Heart left ventricle (tissue), 16 donors: ENCODE measurements at places on chromosomes 2 and 18. TPM values are rescaled to one million over a fixed set of nuclear protein-coding genes. Genes with fewer than 3 reads are reported as not detected.

DNA sequence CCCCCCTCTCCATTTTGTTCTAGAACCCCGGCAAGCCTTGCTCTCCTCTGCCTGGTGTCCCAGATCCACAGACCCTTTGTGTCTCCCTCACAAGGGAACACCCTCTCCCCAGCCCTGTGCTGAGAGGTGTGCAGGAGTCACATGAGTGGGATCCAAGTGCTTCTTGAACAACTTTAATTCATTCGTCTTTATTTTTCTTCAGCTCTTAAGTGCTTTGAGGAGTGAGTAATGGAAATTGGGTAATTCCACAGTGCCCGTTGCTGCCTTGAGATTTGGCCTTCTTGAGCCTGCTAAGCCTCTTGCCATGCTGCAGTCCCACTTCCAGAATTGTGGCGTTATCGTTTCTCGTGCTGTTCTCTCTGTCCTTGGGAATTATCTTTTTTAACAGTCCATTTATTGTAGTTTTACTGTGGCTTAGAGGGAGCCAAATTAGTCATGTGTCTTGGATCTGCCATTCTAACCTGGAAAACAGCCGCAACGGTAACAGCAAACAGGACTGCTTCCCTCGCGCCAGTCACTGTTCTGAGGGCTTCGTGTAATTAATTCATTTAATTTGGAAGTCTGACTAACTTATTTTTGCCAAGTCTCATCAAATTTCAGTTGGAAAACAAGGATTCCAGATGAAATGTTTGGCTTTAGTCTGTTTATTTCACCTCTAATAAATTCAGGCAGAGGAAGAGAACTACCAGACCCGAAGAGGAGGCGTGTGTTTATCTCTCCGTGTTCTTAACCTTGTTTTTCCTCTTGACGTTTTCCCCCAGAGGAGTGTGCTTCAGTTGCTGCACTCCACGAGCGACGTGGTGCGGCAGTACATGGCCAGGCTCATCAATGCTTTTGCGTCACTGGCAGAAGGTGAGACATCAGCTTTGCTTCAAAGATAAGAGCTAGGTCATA, 72.0 kb downstream of the ARMC9 start:
- no peak overlapping the region for H3K4me3 ChIP-seq
- H3K27me3 ChIP-seq = no peaks in the 10 kb centered on the region
- peaks cover 9% of the 10 kb centered on the region for H3K36me3 ChIP-seq
- H3K27ac ChIP-seq = no peak overlapping the region
- no peak for DNase-seq
- no peaks in the 10 kb centered on the region for H3K4me1 ChIP-seq

DNA sequence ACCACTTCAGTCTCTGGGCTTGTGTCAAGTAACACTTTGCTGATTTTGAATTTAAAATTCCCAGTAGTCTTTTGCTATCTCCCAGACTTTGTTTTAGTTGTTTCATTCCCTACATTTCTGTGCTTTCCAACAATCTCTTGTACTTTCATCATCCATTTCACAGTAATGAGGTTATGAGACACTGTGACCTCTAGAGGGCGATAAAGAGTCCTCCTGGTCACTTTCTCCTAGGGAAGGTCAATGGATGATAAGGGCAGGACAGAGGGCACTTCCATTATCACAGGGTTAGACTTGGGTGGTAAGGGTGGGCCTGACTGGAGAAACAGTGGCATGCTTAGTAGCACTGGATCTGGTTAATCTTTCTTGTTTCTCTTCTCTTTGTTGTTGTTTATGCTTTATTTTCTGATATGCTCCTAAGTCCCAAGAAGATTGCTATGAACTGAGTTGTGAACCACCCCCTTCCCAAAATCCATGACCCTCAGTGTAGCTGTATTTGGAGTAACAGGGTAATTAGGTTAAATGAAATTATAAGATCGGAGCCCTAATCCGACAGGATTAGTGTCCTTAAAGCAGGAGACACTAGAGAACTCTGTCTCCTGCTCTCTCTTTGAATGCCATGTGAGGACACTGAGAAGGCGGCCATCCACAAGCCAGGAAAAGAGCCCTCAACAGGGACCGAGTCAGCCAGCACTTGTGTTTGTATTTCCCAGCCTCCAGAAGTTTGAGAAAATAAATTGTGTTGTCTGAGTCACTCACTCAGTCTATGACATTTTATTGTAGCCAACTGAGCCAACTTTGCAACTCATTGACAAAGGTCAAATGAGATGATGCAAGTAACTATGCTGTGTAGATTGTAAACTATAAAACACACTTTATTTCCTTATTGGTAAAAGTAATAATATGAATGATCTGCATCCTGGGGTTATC, 779.2 kb downstream of the CNTNAP5 start:
- no peak for DNase-seq
- H3K36me3 ChIP-seq = no peaks in the 10 kb centered on the region
- H3K4me3 ChIP-seq = no peak overlapping the region
- no peak overlapping the region for H3K27ac ChIP-seq
- no peaks in the 10 kb centered on the region for H3K27me3 ChIP-seq

DNA sequence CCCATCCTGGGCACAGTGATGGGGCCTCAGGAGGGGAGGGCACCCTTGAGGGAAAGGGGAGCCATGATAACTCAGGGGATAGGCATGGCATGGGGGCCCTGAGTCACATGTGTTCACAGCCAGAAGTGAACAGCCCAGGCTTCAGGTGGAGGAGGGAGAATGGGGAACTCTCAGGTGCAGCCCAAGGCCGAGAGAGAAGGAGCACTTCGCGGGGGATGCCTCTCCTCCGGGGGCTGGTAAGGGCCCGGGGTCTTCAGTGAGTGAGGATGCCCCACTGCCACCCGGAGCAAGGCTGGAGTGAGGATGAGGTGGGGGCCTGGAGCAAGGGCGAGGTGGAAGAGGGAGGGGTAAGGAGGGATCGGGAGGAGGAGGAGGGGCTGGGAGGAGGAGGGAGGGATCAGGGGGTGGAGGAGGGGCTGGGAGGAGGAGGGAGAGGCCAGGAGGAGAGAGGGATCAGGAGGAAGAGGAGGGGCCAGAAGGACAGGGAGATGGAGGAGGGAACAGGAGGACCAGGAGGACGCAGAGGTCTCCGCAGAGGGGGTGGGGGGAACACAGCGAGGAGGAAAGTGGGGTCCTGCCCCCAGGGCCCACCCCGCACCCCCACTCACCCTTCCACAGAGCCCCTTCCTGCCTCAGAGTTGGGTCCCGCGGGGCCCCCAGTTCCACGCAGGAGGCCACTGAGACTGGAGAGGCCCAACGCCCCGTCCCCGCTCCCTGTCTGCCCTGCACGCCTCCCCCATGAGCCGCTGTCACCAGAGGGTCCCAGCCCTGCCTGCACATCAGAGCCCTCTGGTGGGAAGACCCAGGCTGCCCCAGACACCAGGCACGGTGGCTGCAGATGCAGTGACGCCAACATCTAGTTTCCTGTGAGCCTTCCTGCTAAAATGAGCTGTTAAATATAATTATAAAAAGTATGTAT, 42.8 kb downstream of the RAMP1 start:
- H3K36me3 ChIP-seq = no peaks in the 10 kb centered on the region
- H3K4me3 ChIP-seq = no peak overlapping the region
- H3K27ac ChIP-seq = no peak overlapping the region
- H3K4me1 ChIP-seq = no peaks in the 10 kb centered on the region
- no peaks in the 10 kb centered on the region for H3K27me3 ChIP-seq

GRCh38 chr2:42721898-42722297, 42.0 kb downstream of the OXER1 start:
- H3K4me1 ChIP-seq = peaks cover 8% of the 10 kb centered on the region
- H3K4me3 ChIP-seq = no peak overlapping the region
- H3K36me3 ChIP-seq = no peaks in the 10 kb centered on the region
- H3K27ac ChIP-seq = no peak overlapping the region
- H3K27me3 ChIP-seq = no peaks in the 10 kb centered on the region
- no peak for DNase-seq

DNA sequence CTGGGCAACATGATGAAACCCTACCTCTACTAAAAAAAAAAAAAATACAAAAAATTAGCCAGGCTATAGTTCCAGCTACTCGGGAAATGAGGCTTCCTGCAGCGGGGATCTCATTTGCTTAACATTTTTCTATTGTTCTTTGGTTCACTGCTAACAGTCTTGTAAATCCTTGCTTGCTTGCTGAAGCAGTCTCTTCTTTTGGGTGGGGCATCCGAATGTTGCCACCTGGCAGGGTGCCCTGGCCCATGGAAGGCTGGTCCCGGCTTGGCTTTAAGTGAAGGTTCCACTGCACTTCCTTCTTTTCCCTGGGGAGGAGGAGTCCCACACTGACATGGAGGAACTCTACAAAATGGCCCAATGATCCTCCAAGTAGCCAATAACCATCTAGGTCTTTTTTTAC, 6.0 kb upstream of the ANKRD29 start:
- peaks cover 20% of the 10 kb centered on the region for H3K4me1 ChIP-seq
- no peak for DNase-seq
- no peaks in the 10 kb centered on the region for H3K36me3 ChIP-seq
- no peak overlapping the region for H3K4me3 ChIP-seq

GRCh38 chr2:46394649-46395510, 84.5 kb upstream of the TMEM247 start:
- H3K36me3 ChIP-seq = no peaks in the 10 kb centered on the region
- no peak overlapping the region for H3K4me3 ChIP-seq
- DNase-seq = no peak
- H3K4me1 ChIP-seq = no peaks in the 10 kb centered on the region
- no peak overlapping the region for H3K27ac ChIP-seq
- no peaks in the 10 kb centered on the region for H3K27me3 ChIP-seq

- no peaks in the 10 kb centered on the region for H3K27me3 ChIP-seq
- no peak overlapping the region for H3K27ac ChIP-seq
- no peak for DNase-seq
- no peaks in the 10 kb centered on the region for H3K36me3 ChIP-seq
- H3K4me1 ChIP-seq = no peaks in the 10 kb centered on the region
These were observed 18.1 kb upstream of the SPP2 start for GRCh38 chr2:234032279-234032856.

DNA sequence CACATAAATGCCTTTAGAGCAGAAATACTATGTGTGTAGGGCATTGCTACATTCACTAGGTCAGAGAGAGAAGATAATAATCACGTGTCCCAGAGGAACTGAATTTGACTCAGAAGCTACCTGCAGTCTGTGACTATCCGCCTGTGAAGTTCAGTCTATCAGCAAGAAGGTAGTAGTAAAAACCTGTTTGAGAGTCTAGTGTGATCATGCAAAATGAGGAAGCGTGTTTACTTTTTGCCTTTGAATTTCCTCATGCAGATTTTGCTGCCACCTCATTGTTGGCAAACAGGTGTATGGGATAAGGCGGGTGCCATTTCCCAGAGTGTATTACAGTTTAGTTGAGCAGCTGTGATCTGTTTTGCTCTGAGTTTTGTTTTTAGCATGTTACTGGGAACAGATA, 403.9 kb upstream of the FANCL start:
- no peak for DNase-seq
- H3K27me3 ChIP-seq = no peaks in the 10 kb centered on the region
- H3K4me3 ChIP-seq = no peak overlapping the region
- no peak overlapping the region for H3K27ac ChIP-seq
- no peaks in the 10 kb centered on the region for H3K36me3 ChIP-seq

GRCh38 chr2:69997015-69997830, 35.8 kb upstream of the ASPRV1 start:
- no peak overlapping the region for H3K4me3 ChIP-seq
- no peaks in the 10 kb centered on the region for H3K4me1 ChIP-seq
- H3K27ac ChIP-seq = no peak overlapping the region
- H3K36me3 ChIP-seq = peaks cover 15% of the 10 kb centered on the region

DNA sequence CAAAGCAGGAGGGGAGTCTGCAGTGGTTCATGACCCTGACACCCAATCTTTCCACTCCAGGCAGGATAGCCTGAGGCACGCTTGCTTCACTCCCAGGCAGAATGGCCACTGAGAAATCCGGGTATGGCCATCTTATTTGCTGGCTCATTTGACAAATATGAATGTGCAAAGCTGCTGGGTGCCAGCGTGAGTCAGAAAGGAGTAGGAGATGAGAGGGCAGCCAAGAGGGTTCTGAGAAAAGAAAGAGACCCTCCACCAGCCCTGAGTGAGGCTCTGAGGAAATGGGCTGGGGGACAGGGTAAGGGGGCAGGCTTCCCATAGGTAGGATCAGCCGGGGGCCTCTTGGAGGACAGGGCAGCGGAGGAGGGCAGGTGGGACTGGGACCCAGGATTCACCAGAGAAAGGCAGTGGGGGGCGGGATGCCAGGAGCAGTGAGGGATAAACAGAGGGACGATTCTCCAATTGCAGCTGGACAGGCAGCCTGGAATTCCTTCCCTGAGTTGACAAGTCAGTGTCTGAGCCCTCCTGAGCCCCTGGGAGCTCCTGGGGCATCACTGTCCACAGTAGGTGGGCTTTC, 15.2 kb downstream of the RAMP1 start:
- no peaks in the 10 kb centered on the region for H3K27me3 ChIP-seq
- H3K27ac ChIP-seq = no peak overlapping the region
- peaks cover 26% of the 10 kb centered on the region for H3K4me1 ChIP-seq
- no peaks in the 10 kb centered on the region for H3K36me3 ChIP-seq
- no peak overlapping the region for H3K4me3 ChIP-seq

GRCh38 chr18:22552254-22552653, 134.5 kb upstream of the CTAGE1 start:
- peaks cover 2% of the 10 kb centered on the region for H3K4me1 ChIP-seq
- H3K36me3 ChIP-seq = no peaks in the 10 kb centered on the region
- no peak overlapping the region for H3K27ac ChIP-seq

GRCh38 chr2:178109813-178110212, 2.4 kb upstream of the RBM45 start:
- H3K36me3 ChIP-seq = no peaks in the 10 kb centered on the region
- H3K27ac ChIP-seq = no peak overlapping the region
- H3K27me3 ChIP-seq = no peaks in the 10 kb centered on the region
- DNase-seq = no peak
- H3K4me1 ChIP-seq = no peaks in the 10 kb centered on the region

DNA sequence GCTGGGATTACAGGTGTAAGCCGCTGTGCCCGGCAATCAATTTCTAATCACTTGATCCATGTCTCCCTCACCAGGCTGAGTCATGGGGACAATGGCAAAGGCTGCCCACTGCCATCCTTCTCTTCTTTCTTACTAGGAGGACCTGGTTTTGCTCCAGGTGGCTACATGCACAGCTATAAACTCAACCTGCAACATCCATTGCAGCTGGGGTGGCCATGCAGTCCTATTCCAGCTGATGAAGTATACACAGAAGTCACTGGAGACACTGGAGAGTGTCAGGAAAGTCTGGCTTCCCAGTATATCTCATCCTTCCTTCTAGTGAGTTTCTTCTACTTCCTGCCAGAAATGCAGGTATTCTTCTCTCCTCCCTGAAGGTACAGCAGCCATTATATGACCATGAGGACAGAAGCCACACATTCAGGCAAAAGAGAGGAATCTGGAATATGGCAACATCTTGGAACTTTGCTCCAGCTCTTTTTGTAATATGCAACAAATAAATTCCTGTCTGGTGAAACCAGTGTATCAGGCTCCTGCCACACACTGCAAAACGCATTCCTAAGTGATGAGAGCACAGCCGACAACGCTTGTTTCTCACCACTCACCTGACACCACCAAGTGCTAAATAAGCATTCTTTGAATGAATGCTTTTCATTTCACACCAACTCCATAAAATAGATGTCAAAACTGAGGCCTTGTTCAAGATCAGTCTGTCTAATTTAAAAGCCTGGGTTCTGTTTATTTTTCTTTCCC, 32.3 kb downstream of the SCTR start:
- no peaks in the 10 kb centered on the region for H3K36me3 ChIP-seq
- H3K27me3 ChIP-seq = no peaks in the 10 kb centered on the region
- no peak overlapping the region for H3K4me3 ChIP-seq
- H3K4me1 ChIP-seq = peaks cover 36% of the 10 kb centered on the region
- DNase-seq = no peak

Gene CCDC150
- total RNA-seq = 4.5 TPM

Gene ATP8B1
- 12.8 TPM for total RNA-seq

Gene FN1
- total RNA-seq = 155 TPM

Gene DYSF
- 80.4 TPM for total RNA-seq

Gene ALPI
- not detected for total RNA-seq

Gene SERPINB5
- total RNA-seq = not detected

Gene OSBPL1A
- 85.4 TPM for total RNA-seq

Gene GULP1
- 5.1 TPM for total RNA-seq

Gene ASNSD1
- total RNA-seq = 32.4 TPM

Gene SCYGR6
- total RNA-seq = not detected

Gene RAB6C
- total RNA-seq = not detected

Gene DCC
- not detected for total RNA-seq

Gene FAM237A
- 1.4 TPM for total RNA-seq

Gene OSBPL6
- total RNA-seq = 4.2 TPM
